ENCODE measurements at places on chromosomes 13 and 19. TPM values are rescaled to one million over a fixed set of nuclear protein-coding genes. Genes with fewer than 3 reads are reported as not detected.

The SLC17A7 gene
- 0.31 TPM for total RNA-seq

The SERPINE3 gene
- not detected for total RNA-seq

The STARD13 gene
- total RNA-seq = 5.2 TPM

The ZNF714 gene
- total RNA-seq = 2.6 TPM

The ZNF540 gene
- not detected for total RNA-seq

The MAMSTR gene
- total RNA-seq = 0.40 TPM

The ZIK1 gene
- total RNA-seq = not detected

The IGFL1 gene
- total RNA-seq = 3.8 TPM

The CAPN12 gene
- 6.0 TPM for total RNA-seq

The C19orf67 gene
- not detected for total RNA-seq

The MCEMP1 gene
- total RNA-seq = not detected

The FCAR gene
- total RNA-seq = not detected

The NLRP9 gene
- total RNA-seq = not detected

The MYO1F gene
- total RNA-seq = 0.33 TPM

The ZNF625 gene
- not detected for total RNA-seq

The ZNF836 gene
- 0.52 TPM for total RNA-seq

The FLT3LG gene
- total RNA-seq = 1.6 TPM

The EEF1AKMT1 gene
- 4.3 TPM for total RNA-seq

The NEK5 gene
- not detected for total RNA-seq

The KRTDAP gene
- not detected for total RNA-seq

The CDX2 gene
- total RNA-seq = 0.56 TPM

The LGI4 gene
- total RNA-seq = not detected

The LTBP4 gene
- total RNA-seq = 45.0 TPM

The METTL21C gene
- total RNA-seq = not detected
